ENCODE measurements at places on chromosomes 6 and 20. TPM values are rescaled to one million over a fixed set of nuclear protein-coding genes. Genes with fewer than 3 reads are reported as not detected.

GRCh38 chr20:31707994-31708735, 14.5 kb downstream of the BCL2L1 start:
- no peaks in the 10 kb centered on the region for H3K27me3 ChIP-seq
- H3K4me1 ChIP-seq, result peaks cover 12% of the 10 kb centered on the region

DNA sequence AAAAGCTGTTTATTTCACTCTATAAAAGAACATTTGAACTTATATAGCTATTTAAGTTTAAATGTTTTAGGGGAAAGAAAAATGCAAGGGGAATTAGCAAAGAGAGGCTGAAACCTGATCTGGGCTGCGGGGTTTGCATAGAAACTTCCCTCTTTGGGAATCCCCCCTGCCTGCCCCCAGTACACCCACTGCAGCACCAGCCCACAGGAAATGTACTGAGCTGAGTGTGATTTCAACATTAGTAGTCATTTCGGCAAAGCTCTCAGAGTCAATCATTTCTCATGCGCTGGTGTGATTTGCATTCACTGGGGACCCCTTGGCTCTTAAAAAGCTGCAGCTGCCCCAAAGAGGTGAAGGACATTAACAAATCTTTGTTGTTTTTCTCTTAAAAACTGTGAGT, 859.4 kb downstream of the MAFB start:
- no peak overlapping the region for H3K4me3 ChIP-seq
- H3K36me3 ChIP-seq, result no peaks in the 10 kb centered on the region
- no peaks in the 10 kb centered on the region for H3K4me1 ChIP-seq
- H3K27me3 ChIP-seq, result no peaks in the 10 kb centered on the region
- no peak overlapping the region for H3K27ac ChIP-seq

GRCh38 chr6:31452859-31453258, 45.1 kb upstream of the MICB start:
- no peak overlapping the region for H3K4me3 ChIP-seq
- no peak for DNase-seq
- H3K27me3 ChIP-seq, result no peaks in the 10 kb centered on the region
- no peaks in the 10 kb centered on the region for H3K4me1 ChIP-seq
- H3K36me3 ChIP-seq, result no peaks in the 10 kb centered on the region

DNA sequence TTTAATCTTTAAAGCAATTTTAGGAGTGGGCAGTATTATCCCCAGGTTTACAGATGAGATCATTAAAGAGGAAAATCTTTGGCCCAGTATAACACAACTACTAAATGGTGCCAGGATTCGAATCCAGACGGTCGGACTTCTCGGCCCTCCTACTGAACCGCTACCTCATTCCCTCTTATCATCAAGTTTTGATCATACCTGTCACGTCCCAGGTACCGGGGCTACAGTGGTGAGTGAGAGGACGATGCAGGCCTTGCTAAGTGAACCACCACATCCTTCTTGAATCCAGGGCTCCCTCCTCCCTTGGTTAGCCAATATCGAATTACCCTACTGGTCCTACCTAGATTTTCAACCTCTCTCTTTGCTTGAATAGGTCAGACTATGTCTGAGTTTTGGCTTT, 78.1 kb upstream of the PBOV1 start:
- H3K4me3 ChIP-seq, result no peak overlapping the region
- H3K36me3 ChIP-seq, result no peaks in the 10 kb centered on the region
- no peaks in the 10 kb centered on the region for H3K27me3 ChIP-seq
- no peak for DNase-seq
- no peak overlapping the region for H3K27ac ChIP-seq

DNA sequence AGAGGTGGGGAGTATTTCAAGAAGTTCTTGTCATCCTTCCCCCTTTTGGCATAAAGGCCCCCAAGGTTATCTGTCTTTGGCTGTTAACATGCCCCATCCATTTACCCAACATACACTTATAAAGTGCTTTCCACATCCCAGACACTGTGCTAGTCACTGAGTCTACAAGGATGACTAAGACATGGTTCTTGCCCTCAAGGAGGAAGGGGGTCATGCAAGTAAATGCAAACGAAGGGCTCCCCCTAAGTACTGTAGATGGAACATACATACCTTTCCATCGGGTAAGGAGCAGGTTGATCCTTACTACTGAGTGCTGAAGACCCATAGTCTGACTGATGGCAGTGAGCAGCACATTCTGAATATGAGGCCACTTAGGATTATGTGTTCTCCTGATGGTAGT, 38.3 kb downstream of the HECA start:
- peaks cover 3% of the 10 kb centered on the region for H3K4me1 ChIP-seq
- no peak overlapping the region for H3K27ac ChIP-seq
- H3K4me3 ChIP-seq, result no peak overlapping the region
- no peaks in the 10 kb centered on the region for H3K27me3 ChIP-seq
- no peaks in the 10 kb centered on the region for H3K36me3 ChIP-seq
- DNase-seq, result no peak

GRCh38 chr6:35469751-35470662, 1.8 kb downstream of the RPL10A start:
- DNase-seq, result peak; percentile 58
- peak overlapping the region; percentile 65 for H3K4me3 ChIP-seq
- peaks cover 8% of the 10 kb centered on the region for H3K4me1 ChIP-seq
- H3K36me3 ChIP-seq, result no peaks in the 10 kb centered on the region
- no peaks in the 10 kb centered on the region for H3K27me3 ChIP-seq
- peak overlapping the region; percentile 78 for H3K27ac ChIP-seq

DNA sequence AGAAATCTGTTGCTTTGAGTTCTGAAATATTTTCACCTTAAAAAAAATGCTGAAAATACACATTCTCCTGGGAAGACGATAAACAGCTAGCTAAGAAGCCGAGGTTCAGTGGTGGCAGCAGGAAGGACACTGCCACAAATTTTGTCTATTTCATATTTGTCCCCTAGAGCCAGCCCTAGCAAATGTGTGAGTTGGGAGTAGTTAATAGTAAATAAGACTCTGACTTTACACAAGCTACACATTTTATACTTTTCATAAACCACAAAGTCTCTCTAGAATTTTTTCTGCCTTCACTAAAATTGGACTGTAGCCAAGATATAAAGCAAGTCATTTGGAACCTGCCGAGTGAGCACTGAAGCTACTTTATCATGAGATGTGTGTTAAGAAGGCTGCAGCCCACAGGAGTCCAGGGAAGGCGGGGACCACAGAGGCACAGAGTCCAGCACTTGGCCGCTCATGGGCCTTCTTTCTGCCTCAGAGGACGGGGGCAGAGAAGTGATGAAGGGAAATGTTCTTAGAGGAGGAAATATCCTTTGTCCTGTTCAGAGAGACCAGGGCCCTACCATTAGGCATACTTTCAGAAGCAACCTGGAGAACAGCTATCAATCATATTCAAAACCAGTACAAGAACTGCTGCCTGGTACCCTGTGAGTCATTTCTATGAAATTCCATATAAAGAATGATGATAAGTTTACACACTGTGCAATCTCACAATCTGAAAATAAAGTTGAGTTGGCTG, 241.7 kb upstream of the TAB2 start:
- no peaks in the 10 kb centered on the region for H3K36me3 ChIP-seq
- no peak overlapping the region for H3K27ac ChIP-seq
- H3K4me3 ChIP-seq, result no peak overlapping the region
- H3K4me1 ChIP-seq, result peaks cover 10% of the 10 kb centered on the region

- H3K27me3 ChIP-seq, result no peaks in the 10 kb centered on the region
- H3K27ac ChIP-seq, result no peak overlapping the region
- no peak overlapping the region for H3K4me3 ChIP-seq
- no peaks in the 10 kb centered on the region for H3K4me1 ChIP-seq
- H3K36me3 ChIP-seq, result no peaks in the 10 kb centered on the region
Observed at GRCh38 chr6:8506126-8506525, 70.8 kb upstream of the SLC35B3 start.

DNA sequence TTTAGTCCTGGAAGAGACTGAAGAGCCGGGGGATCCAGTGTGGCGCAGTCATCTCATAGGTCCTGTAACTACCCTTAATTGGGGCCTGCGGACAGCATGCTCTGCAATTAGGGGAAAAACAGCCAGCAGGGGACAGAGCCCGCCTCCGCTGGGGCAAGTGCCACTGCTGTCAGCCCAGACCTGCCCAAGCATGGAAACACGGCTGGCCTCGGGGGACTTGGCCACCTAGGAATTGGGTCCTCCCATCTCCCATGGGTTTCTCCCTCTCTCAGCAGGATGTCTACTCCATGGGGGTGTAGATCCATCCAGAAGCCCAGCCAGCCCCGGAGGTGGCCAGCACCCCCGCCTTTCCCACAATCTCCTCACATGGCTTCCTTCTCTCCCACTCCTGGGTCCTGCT, 3.6 kb downstream of the GHRH start:
- H3K4me3 ChIP-seq, result no peak overlapping the region
- no peaks in the 10 kb centered on the region for H3K4me1 ChIP-seq
- H3K27ac ChIP-seq, result no peak overlapping the region
- no peak for DNase-seq
- no peaks in the 10 kb centered on the region for H3K36me3 ChIP-seq
- H3K27me3 ChIP-seq, result no peaks in the 10 kb centered on the region

GRCh38 chr20:63033794-63034709, 27.3 kb upstream of the BHLHE23 start:
- no peaks in the 10 kb centered on the region for H3K36me3 ChIP-seq
- no peak overlapping the region for H3K4me3 ChIP-seq
- no peaks in the 10 kb centered on the region for H3K4me1 ChIP-seq
- DNase-seq, result no peak
- no peak overlapping the region for H3K27ac ChIP-seq

DNA sequence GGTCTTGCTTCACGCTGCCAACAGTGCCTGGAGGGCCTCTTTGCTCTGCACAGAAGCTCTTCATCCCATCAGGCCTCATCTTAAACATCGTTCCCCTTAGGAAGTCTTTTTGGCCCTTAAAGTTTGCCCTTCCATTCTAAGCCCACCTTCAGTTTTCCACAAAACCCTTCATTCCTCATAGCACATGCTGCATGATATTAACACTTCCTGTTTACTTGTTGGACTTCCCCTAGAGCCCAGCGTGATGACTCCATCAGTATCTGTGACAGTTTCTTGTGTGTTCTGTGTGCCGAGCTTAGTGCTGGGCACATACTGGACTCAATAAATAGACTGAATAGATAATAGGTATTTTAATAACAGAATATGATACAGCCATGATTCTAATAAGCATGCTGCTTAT, 2.2 kb downstream of the NT5DC1 start:
- H3K36me3 ChIP-seq, result no peaks in the 10 kb centered on the region
- no peak for DNase-seq
- H3K4me1 ChIP-seq, result no peaks in the 10 kb centered on the region

DNA sequence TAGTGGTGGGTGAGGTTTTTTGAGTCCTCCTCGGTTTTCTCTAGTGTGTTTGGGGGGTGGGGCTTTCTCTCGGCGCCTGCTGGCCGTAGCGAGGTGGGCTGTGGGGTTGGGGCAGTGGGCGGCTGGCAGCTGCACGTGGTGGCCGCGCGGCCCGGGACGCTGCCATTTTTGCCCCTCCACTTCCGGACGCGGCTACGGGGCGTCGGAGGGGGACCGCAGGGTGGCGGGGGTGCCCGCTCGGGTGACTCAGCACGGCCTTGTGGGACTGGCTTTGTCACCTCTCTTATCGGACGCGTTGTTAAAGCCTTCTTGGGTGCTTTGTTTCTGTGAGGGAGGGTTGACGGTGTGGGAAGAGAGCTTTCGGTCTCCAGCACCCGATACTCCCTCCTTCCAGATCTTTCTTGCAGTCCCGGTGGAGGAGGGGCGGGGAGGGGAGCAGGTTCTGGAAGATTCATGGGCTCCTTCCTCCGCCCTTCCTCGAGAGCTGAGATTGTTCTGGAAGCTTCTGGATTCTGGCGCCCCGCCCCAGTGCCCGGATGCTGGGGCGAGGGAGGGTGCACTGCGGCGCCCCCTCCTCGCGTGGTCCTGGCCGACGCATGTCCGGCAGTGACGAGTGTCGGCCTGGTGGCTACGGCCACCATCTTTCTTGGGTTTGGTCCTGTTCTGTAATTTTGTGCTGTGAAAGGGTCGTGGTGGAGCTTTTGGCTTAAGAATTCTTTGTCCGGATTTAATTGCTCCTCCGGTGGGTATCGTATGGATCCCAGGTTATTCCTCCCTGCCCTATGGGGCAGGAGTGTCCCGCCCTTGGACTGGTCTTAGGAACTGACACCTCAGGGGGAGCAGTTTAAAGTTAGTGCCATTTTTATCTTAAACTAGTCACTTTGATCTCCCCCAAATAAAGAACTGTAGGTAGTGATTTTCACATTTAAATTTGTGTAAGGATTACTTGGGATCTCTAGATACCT, 719 bp downstream of the HSP90AB1 start:
- peak; percentile 63 for DNase-seq
- H3K27ac ChIP-seq, result peak overlapping the region; percentile 95
- peak overlapping the region; percentile 86 for H3K4me3 ChIP-seq
- no peaks in the 10 kb centered on the region for H3K27me3 ChIP-seq
- H3K4me1 ChIP-seq, result peaks cover 16% of the 10 kb centered on the region

GRCh38 chr6:106823732-106824351, 150.7 kb downstream of the CD24 start:
- no peaks in the 10 kb centered on the region for H3K4me1 ChIP-seq
- H3K27me3 ChIP-seq, result no peaks in the 10 kb centered on the region
- H3K27ac ChIP-seq, result no peak overlapping the region
- no peaks in the 10 kb centered on the region for H3K36me3 ChIP-seq

DNA sequence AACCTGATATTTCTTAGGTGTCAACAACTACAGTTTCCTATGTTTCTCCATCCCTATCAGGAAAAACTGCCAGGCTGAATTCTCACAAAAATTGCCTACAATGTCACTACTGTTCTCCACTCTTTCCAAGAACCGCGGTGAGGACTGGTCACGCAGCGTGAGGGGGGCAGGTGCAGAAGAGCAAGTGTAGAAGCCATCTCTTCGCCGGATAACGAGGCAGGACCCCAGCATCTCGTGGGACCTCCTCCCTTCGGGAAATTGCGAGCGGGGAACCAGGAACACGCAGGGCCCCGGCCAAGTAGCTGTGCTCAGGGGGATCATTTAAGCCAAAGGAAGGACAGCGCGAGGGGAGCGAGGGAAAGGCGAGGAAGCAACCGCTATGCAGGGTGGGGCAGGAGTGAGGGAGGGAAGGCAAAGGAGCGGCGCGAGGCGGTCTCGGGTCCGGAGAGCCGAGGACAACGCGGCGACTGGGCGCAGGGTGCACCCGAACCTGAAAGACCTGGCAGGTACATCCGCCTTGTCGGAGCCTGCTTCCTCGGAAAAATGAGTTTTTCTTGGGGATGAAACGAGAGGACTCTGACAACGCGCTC, 559 bp downstream of the APMAP start:
- no peaks in the 10 kb centered on the region for H3K27me3 ChIP-seq
- H3K27ac ChIP-seq, result peak overlapping the region; percentile 92
- H3K4me1 ChIP-seq, result peaks cover 3% of the 10 kb centered on the region
- peak overlapping the region; percentile 93 for H3K4me3 ChIP-seq
- H3K36me3 ChIP-seq, result no peaks in the 10 kb centered on the region

DNA sequence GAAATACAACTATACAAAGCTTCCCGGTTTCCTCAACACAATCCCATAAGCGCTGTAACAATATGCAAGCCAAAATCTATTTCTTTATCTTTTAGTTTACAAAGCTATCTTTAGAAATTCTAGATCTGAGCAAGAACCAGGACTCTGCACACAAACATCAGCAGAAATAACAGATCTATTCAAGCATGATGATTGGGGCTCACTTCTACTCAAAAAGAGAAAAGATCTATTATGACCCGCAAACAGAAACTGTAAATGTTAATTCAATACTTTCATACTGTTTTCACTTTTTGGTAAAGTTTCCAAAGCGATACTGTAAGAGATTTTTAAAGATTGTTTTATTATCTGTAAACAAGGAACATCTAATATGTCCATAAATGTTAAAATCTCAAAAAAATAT, 86.6 kb downstream of the SESN1 start:
- peaks cover 8% of the 10 kb centered on the region for H3K4me1 ChIP-seq
- no peaks in the 10 kb centered on the region for H3K27me3 ChIP-seq
- no peak for DNase-seq

ZFAND3 gene
- total RNA-seq, result 23.0 TPM

PLA2G7 gene
- 0.72 TPM for total RNA-seq

MOG gene
- not detected for total RNA-seq

MYMX gene
- total RNA-seq, result 0.50 TPM

Measured in ovary (tissue), 10 donors.